ENCODE measurements at places on chromosomes 5 and 9.

GRCh38 chr9:24500761-24501160 lies 44.9 kb downstream of the IZUMO3 start:
- DNase-seq, result no peak

GRCh38 chr5:109660301-109660700 lies 29.4 kb upstream of the MAN2A1 start:
- no peak for DNase-seq

GRCh38 chr9:120713257-120714087 lies 798 bp downstream of the MEGF9 start:
- no peak for DNase-seq

DNA sequence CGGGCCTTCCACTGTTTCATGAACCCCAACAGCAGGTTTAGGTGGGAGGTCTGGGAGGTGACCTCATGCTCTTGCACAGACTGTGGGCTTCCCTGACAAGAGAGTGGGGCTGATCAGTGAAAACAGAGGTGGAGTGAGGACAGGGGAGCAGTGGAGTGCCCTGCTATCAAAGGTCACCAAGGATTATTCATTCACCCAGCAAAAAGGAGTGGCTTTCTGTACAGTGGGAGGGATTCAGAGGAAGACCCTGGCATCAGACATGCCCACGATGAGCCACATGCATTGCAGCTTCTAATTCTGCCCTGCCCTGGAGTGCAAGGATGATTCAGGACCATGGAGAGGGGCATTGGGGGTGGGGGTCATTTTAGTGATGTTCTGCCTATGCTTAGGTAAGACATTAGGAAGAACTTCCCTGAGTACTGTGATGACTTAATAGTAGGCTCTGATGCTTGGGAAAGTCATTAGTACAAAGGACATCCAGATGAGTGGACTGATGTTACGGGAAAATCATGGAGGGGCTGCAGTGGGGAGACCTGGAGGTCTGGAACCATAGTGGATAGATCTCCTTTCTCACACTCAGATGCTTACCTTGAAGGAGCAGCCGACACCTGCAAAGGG lies 12.8 kb downstream of the TRAF1 start:
- no peak for DNase-seq

- DNase-seq, result no peak
Observed at GRCh38 chr5:107557051-107557658, 113.6 kb downstream of the EFNA5 start.

DNA sequence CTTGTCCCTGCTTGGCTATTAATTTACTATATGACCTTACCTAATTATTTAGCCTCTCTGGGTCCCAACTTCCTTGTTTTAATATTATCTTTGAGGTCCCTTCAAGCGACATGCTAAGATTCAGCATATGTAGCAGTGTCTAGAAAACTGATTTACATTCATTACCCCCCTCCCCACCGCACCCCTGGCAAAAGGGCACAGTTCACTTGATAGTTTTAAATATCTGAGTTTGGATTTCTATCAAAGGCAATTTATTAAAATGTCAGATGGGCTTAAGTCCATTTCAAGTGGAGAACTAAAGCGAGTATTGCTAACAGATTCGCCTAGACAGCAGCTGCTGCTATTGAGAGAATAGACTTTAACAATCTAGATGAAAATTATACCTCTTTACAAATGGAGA lies 3.9 kb downstream of the CEMIP2 start:
- no peak for DNase-seq

DNA sequence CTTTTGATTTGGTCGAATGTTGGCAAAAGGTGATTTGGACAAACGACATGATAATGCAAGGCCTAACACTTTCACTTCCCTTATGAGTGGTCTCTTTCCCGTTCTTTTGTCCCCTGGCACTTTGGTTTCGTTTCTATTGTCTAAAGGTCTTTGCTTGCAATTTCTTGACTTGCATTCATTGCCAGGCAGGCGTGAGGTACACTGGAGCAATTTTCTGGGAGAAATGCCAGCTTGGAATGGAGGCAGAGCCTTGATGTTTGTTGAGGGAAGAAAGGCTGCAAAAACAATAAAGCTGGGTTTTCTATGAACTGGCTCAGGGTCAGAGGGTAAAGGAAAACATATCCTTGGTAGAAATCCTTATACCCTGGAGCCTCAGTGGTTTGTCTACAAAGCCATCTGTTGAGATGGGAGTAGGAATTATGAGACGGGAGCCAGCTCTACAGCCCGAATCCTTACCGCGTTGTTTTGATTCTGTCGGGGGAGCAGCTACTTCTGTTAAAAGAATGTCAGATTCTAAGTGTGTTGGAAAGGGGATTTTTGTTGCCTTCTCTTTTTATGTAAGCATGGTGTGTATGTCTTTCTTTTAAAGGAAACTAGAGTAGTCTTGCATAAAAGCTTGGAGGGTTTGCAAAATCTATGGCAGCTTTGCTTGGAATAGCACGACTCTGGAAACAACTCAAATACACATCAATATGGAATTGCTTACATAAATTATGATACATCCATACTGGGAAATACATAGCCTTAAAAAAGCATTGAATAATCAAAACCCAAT lies 158.9 kb downstream of the RMI1 start:
- peak; percentile 23 for DNase-seq

DNA sequence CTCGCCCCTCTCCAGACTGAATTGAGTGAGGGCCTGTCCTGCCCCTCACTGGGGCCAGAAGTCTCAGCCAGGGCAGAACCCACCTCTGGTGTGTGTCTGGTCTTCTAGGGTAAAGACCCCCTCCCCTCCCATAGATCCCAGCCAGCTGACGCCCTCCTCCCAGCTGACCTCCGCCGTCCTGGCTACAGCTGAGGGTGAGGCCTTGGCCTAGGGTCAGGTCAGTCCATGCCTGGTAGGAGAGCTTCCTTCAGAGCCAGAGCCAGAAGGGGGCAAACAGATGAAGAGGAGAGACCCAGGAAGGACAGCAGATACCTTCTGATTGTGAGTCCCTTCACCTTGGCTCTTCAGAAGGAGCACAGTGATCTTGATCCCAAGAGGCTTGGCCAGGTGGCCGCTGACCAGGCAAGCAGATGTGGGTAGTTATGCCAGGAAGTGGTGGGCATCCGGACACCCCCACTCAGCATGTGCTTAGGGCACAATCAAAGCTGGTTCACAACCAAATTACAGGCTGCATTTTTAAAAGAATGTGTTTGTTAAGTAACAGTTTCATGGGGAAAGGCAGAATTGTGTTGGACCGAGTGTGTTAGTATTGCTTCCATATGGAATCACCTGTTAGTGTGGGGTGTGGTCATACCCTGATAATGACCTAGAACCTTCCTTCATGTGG lies 29.9 kb downstream of the JADE2 start:
- DNase-seq, result no peak

DNA sequence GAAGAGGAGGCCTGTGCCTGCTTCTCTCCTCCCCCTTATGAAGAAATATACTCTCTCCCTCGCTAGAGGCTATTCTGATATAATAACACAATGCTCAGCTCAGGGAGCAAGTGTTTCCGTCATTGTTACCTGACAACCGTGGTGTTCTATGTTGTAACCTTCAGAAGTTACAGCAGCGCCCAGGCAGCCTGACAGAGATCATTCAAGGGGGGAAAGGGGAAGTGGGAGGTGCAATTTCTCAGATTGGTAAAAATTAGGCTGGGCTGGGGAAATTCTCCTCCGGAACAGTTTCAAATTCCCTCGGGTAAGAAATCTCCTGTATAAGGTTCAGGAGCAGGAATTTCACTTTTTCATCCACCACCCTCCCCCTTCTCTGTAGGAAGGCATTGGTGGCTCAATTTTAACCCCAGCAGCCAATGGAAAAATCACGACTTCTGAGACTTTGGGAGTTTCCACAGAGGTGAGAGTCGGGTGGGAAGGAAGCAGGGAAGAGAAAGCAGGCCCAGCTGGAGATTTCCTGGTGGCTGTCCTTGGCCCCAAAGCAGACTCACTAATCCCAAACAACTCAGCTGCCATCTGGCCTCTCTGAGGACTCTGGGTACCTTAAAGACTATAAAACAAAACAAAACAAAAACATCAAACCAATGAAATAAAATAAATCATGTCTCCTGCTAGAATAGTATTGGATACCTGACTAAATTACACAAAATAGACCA lies 1.3 kb downstream of the TMEM174 start:
- no peak for DNase-seq

- no peak for DNase-seq
Observed at GRCh38 chr9:126338945-126339344, 12.3 kb downstream of the MVB12B start.

DNA sequence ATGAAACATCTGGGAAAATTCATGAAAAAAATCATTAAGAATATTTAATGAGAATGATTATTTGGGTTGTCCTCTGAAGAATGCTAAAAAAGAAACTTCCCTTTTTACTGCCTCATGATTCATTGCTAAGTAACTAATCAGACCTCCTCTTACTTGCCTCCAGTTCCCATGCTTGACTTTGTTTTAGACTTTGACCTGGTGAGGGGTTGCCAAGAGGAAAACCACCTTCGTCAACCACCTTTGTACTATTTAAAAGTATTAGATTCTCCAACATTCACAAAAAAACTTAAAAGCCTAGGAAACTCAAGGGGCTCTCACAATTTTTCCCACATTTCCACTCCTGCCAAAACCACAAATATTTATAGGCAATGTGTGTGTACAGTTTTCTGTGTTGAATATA lies 115.2 kb upstream of the ST8SIA4 start:
- no peak for DNase-seq

DNA sequence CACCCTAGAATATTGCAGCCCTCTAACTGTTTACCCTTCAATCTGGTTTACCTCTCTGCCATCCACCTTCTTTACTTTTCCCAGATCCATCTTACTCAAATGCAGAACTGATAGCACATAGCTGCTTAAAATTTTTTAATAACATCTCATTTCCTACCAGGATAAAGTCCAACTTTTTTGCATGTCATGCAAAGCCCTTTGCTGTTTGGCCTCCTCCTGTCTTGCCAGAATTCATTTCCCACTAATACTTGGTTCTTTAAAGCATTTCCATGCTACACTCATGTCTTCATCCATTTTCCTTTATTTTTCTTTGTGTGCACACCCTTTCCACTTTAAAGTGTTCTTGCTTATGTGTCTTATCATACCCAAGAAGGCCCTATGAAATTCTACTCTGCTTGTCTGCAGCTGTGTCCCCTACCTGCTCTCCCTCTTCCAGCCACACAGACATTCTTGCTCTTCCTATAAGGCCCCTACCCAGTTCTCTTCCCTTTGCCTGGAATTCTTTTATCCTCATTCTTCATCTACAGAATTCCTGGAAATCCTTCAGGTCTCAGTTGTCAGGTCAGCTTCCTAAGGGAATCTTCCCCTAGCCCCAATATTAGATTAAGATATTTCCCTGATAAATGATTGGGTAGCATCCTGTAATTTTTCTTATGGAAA lies 50.3 kb downstream of the TLE4 start:
- no peak for DNase-seq

DNA sequence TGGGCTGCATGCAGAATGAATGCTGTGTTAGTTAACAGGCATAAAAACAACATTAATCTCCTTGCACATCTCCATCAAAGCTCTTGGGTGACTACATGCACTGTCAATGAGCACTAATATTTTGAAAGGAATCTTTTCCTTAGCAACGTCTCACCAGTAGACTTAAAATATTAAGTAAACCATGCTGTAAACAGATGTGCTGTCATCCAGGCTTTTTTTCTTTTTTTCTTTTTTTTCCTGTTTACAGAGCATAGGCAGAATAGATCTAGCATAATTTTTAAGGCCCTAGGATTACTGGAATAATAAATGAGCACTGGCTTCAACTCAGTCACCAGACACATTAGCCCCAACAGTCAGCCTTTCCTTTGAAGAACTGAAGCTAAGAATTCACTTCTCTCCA lies 36.3 kb downstream of the UBQLN1 start:
- no peak for DNase-seq

- no peak for DNase-seq
Observed at GRCh38 chr9:114169952-114170770, 14.8 kb downstream of the COL27A1 start.

GRCh38 chr9:132833550-132834121 lies 44.4 kb downstream of the AK8 start:
- DNase-seq, result no peak

- peak; percentile 79 for DNase-seq
Observed at GRCh38 chr9:29564564-29564963, 1991.3 kb upstream of the C9orf72 start.

DNA sequence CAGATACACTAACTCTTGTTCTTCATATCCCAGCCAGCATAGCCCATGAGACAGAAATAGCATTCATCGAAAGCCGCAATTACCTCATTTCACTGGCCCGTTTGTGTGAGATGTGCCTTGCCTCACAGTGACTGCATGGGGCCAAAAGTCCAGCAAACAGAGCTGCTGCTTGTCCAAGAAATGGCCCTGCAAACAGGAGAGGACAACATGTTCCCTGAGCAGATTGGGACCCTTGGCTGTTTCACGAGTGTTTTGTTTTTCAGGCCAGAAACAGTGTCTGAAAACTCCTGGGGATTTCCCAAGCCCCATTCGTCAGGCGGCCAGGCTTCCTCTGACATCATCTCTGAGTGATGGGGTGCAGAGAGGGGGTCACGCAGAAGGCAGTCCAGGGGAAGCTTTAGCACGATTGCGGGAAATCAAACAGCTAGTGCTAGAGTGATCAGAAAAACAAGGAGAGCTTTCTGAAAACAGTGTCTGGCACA lies 503.6 kb upstream of the PAPPA start:
- peak; percentile 97 for DNase-seq

GRCh38 chr5:1385395-1386273 lies 40.7 kb upstream of the CLPTM1L start:
- peak; percentile 23 for DNase-seq

DNA sequence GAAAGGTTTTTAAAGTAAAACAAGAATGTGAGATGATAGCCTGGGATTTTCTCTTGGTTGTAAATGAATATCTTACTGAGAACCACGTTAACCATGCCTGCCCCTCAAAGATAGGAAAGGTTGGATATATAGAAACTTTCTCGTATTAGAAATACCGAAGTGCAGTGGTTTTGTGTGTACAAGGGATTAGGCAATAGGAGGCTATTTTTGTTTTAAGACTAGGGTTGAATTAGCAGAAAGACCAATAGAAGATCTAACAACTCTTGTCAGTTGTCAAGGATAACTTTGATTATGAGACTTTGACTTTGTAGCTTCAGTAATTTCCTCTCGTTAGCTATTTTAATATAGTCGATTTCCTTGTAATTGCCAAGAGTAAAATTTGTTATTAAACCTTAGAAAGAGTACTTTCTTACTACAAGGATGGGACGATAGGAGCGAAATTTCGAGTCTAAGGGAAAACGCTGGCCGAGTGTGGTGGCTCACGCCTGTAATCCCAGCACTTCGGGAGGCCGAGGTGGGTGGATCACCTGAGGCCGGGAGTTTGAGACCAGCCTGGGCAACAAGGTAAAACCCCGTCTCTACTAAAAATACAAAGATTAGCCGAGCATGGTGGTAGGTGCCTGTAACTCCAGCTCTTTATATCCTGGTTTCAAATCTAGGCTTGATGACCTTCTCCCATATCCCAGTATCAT lies 838 bp downstream of the POLK start:
- DNase-seq, result peak; percentile 28

- DNase-seq, result no peak
Observed at GRCh38 chr9:125972012-125972729, 225.0 kb downstream of the PBX3 start.

DNA sequence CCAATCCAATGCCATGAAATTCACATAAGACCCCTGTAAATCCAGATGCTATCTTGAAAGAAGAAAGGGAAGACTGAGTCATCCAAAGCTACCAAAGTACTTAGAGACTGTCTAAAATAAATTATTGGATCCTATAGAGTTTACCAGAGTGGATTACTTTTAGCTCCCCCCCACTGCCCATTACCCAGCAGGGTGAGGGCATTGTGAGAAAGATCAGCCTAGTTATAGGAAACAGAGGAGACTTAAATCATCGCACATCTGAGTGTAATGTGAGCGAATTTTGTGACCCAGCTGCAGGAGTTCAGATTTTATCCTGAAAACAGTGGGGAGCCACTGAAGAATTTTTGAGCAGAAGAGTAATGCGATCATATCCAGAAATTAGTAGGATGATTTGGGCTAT lies 1.6 kb upstream of the ENHO start:
- no peak for DNase-seq

All from fibroblast of mammary gland (primary cell).